Smooth muscle cell of the brain vasculature (primary cell): ENCODE measurements at places on chromosomes 16 and 17.

GRCh38 chr16:10314811-10315210 lies 71.0 kb upstream of the ATF7IP2 start:
- no peak for DNase-seq

GRCh38 chr17:49995055-49995738 lies at the start of gene DLX3:
DLX3 (minus strand) TSS chr17:49995224; CDS start chr17:49994998, 226 bp downstream.
- no peak for DNase-seq

DNA sequence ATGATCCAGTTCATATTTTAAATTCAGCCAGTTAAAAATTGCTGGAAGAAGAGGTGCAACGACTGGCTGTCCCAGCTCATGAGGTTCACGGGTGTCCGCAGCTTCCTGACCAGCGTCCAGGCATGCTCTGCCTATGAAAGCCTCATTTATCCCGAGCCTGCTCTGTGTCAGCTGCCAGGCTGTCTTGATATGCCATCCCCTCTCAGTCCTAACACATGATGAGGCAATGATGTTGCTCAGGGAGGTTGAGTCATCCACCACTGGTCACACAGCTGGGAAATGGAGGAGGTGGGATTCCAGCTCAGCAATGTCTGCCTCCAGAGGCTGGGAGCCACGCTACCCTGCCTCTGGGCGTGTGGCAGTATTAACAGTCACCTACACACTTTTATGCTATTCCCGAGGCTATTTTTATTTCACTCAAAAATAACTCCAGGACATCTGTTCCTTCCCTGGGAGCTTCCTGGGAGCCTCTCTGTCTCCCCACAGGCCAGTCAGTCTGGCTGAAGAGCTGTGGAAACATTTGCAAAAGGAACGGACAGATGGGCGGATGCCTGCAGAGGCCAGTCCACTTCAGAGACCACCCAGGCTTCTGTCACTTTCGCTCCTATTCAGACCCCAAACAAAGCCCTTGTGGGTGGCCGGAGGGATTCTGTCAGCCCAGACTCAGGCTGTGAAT lies 22.5 kb downstream of the RAB11FIP4 start:
- no peak for DNase-seq

- no peak for DNase-seq
These were observed 890 bp upstream of the CLDN7 start for GRCh38 chr17:7262935-7263800.

DNA sequence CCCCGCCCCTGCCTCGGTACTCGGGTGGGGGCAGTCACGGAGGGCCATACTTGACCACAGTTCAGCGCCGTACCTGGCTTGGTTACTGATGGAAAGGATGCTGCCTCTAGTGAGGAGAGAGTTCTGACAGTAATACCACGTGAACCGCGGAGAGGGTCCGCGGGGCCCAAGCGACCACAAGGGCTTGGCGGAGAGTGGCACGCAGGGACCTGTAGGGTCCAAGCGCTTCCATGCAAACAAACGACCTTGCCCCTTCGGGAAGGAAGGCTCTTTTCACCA lies 9.2 kb downstream of the KDM6B start:
- no peak for DNase-seq

- DNase-seq: no peak
These were observed 357.6 kb upstream of the SALL1 start for GRCh38 chr16:51508490-51509212.

DNA sequence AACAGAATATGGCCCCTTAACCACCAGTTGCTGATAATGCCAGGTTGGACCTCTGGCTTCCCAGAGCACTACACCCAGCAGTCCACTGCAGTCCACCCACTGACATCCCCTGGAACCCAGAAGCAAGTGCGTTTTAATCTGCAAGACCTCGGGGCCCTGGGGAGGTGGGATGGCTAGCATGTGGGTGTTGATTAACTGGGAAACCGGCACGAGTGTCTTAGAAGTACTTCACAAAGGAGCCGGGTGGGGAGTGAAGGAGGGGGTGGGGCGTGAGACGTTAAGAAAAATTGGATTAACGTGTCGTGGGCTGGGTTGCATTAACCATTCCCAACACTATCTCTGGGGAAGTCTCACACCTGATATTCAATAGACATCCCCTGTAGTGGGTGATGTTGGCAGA lies 6.1 kb upstream of the HIC1 start:
- DNase-seq: no peak

GRCh38 chr17:59046192-59046591 lies 60.5 kb downstream of the TRIM37 start:
- DNase-seq: no peak

- peak; percentile 20 for DNase-seq
These were observed 188.0 kb upstream of the TNRC6C start for GRCh38 chr17:77770331-77771105.

DNA sequence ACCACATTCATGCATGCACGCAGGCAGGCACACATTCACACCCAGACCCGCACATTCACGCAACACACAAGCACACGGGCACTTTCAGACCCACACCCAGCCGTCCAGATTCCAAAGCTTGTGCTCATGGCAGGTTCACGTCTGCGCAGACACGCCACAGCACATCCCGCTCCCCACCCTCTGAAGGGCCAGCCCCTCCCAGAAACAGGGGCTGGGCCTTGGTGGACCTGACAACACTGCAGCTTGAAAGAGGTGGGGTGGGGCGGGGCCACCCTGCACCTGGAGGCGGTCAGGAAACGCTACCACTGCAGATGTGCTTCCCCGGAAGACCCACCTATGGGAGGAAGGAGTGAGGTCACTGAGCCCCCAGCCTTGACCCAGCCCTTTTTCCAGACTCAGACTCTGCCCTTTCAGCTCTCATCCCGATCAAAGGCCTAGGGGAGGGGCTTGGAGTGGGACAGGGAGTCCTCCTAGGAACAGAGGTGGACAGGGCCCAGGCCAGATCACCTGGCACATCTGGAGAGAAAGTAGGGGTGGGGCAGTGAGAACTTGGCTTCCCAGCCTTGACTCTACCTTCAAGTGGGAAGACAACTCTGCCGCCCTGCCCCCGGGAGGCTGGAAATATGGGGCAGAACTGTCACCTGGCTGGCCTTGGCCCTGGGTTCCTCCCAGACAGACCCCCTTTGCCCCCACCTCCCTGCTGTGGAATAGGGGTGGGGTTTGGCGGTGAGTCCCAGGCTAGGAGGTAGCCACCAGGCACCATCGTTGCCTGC lies 11.0 kb downstream of the P3H4 start:
- DNase-seq: no peak

DNA sequence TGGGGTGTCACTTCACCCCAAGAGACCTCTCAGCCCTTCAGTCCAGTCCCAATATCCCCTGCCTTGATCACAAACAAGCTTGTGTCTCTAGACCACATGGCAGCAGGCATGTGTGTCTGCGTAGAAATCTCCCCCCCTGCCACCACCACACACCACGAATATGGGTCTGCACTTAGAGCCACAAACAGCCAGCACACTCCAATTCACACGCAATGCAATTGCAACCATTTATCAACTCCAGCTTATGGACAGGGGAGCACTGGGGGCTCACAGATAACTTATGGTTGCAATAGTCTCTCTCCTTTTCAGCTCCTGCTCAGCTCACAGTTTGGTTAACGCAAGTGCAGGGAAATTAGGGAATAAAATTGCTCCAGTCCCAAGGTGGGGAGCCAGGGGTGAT lies 2.6 kb downstream of the HOXB9 start:
- DNase-seq: no peak
